Omental fat pad (tissue), 4 donors: ENCODE measurements at places on chromosomes 3 and 15. TPM values are rescaled to one million over a fixed set of nuclear protein-coding genes. Genes with fewer than 3 reads are reported as not detected.

DNA sequence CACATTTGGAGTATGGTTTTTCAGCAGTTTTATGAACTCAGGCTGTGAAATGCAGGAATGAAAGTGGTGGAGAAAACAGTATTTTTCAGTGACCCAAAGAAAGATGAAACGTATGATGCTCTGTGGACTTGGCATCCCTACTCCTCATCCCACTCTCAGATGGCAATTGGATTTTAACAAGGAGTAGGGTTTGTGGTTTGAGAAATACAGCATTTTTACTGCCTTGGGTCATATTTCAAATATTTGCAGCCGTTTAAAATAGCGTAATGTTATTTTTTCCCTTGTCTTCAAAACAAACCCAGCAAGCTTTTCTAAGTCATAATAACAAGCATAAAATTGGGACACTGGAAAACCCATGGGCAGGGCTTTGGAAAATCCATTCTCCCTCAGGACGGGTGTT lies 117.2 kb upstream of the LRIG1 start:
- DNase-seq = no peak

The MAGEL2 gene
- total RNA-seq = 0.79 TPM

The PTX3 gene
- 257 TPM for total RNA-seq

DNA sequence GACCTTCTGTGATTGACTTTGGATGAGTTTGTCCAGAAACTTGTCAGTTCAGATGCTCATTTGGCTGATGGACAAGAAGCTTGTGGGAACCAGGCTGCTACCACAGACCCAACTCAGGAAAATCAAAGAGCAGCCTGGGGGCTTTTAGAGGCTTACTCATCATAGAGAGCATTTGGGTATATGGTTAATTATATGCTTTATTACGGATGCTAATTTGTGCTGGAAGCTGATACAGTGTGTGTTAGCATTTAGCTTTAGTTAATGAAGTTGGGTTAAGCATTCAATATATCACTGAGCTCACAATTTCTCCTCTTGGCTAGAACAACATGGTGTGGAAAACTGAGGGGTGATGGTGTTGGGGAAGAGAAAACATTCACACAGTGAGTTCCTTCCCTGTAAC lies 664.2 kb upstream of the CFAP20DC start:
- DNase-seq = no peak

The TNIK gene
- 6.8 TPM for total RNA-seq

DNA sequence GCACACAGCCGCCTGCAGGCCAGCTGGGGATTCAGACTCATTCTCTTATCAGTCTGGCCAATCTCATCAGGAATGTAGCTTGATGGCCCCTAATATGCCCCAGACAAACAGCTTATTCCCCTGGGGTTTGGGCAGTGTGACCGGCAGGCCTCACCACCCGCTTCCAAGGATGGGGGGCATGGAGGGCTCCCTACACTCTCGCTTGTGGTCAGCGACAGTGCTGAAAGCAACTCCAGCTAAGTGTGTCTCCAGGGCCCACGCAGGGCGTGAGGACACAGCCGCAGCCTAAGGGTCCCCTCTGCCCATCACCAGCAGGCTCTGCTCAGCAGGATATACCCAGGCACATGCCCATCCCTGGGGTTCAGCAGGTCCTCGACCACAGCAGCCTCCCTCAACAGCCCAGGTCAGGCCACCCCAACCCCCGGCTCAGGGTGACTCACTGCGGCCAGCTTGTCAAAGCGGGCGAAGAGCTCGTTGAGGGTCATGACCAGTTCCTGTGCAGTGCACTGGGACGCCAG lies 116.7 kb downstream of the ADCY5 start:
- DNase-seq = no peak

The CPLX3 gene
- not detected for total RNA-seq

The TRIM59 gene
- total RNA-seq = 1.3 TPM
